ENCODE measurements at places on chromosomes 7 and 10.

DNA sequence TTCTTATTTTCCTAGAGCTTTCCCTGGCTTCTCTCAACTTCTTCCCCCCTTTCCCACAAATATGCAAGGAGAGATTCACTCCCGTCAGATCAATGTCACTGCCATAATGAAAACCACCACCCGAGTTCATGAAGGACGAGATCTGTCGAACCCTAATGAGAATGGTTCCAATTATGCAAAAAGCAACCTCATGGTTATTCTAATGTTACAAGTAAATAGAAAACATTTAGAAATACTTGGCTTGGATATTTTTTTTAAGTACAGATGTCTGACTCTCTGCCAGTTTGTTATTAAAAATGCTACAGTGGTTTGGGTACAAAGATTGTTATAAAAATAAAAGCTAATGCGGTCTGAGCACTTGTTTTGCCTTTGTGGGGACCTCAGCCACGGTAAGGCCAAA, 25.9 kb upstream of the EMX2 start:
- DNase-seq = no peak

GRCh38 chr10:33129996-33130386, 172.0 kb upstream of the ITGB1 start:
- DNase-seq = no peak

- no peak for DNase-seq
These were observed 264.3 kb downstream of the RNLS start for GRCh38 chr10:88318803-88319202.

- no peak for DNase-seq
These were observed 279.7 kb downstream of the ARHGAP12 start for GRCh38 chr10:31648966-31649365.

DNA sequence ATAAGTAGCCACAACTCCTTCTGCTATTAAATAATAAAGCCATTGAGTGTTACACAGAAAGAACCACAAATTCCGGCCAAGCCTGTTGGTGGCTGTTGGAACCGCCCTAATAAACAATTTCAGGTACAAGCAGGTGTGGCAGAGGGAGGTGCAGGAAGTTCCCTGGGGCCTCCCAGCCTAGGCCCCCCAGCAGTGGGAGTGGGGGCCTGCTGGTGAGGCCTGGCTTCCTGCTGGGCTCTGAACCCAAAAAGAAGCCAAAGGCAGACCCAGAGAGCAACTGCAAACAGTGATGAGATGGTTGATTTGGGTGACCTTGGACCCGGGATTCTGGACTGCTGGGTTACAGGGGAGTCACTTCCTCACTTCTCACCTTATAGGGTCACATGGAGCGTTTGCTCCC, 21.0 kb upstream of the LMTK2 start:
- no peak for DNase-seq

- no peak for DNase-seq
These were observed 12.6 kb downstream of the YKT6 start for GRCh38 chr7:44213206-44213876.

GRCh38 chr7:50854247-50854646, 71.6 kb upstream of the GRB10 start:
- no peak for DNase-seq

DNA sequence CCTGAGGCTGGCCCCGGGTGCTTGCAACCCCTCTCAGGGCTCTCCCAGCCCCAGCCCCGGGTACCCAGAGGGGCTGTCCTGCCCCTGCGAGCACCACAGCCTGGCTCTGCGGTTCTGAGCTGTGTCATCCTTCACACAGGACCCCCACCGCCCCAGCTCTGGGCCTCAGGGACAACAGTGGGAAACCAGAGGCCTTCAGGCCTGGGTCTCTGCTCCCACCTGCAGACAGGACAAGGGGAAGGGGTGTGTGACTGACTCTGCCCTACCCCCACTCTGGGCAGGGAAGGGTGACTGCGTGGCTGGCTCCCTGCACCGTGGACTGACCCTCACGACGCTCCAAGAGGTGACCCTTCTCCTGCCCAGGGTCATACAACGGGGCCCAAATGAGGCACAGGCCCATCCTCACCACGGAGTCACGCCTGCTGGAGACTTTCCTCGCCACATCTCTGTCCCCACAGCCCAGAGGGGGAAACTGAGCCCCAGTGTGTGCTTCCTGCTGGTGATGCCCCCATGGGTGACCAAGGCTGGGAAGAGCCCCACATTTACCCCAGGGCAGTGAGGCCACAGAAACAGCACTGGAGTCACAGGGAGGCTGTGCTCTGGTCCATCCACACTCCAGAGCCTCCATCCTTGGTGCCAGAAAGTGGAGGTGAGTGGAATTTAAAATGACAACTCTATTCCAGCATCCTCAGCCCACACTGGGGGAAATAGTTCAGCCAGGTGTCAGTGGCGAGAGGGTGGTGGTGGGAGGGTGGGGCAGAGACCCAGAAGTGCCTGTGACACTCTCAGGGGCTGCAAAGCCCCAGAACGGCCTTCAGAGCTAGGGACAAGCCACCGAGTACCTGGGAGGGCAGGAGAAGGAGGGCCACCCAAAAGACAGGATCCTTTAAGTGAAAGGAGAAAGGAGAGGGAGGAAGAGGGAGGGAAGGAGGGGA, 13.6 kb downstream of the CAMK2B start:
- DNase-seq = no peak

- DNase-seq = peak; percentile 68
These were observed 1.8 kb downstream of the SMURF1 start for GRCh38 chr7:99141841-99142726.

GRCh38 chr7:127766831-127767459, 115.0 kb downstream of the SND1 start:
- DNase-seq = no peak

GRCh38 chr7:71251706-71252105, 119.8 kb downstream of the GALNT17 start:
- no peak for DNase-seq

GRCh38 chr10:34677591-34677990, 137.5 kb downstream of the PARD3 start:
- DNase-seq = no peak

DNA sequence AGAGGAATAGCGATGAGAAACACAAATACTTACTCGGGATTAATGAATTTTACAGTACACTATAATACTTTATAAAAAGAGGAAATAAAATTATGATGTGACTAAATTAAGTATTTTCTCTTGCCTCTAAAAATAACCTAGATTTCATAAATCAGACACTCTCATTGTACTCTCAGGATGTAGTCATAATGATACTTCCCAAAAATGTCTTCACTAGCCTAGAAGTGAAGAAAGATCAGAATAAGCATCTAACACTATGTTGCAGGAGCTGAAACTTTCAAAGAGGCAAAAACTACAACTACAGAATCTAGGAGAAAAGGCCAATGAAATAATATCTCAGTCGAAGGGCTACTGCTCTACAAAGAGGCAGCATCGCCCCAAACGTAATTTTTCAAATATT, 49.4 kb downstream of the DNAJC1 start:
- DNase-seq = no peak

DNA sequence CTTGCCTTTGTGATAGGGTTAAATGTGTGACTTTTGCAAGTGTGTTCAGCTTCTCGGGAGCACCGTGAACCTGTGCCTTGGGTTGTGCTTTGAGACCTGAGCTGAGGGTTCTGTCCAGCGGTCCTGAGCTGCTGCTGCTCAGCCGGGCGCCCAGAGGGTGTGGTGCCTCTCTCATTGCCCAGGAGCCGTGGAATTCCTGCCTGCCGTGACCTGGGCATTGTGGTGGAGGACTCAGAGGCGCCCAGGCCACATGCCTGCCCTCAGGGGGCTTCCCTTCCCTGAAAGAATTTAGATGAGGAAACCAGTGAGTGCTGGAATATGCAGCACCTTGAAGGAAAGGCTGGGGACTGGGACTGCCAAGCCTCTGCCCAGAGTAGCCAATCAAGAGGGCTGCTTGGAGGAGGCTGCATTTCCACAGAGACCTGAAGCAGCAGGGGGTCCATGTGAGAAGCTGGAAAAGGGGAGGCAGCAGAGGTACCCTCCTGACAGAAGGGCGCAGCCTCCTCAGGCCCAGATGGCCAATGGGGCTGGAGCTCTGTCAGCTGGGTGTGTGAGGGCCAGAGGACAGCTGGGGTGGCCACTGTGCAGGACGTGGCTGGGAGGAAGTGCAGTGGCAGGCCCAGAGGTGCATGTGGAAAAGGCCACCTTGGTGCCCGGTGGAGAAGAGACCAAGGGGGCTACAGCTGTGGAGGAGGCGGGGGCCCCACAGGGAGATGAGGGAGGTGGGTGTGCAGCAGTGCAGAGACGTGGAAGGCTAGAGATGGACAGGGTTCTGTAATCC, 107.3 kb downstream of the NKX6-2 start:
- DNase-seq = no peak

- no peak for DNase-seq
These were observed 15.8 kb upstream of the MYL10 start for GRCh38 chr7:101644879-101645278.

GRCh38 chr7:2720024-2720423, 32.0 kb downstream of the AMZ1 start:
- DNase-seq = no peak

DNA sequence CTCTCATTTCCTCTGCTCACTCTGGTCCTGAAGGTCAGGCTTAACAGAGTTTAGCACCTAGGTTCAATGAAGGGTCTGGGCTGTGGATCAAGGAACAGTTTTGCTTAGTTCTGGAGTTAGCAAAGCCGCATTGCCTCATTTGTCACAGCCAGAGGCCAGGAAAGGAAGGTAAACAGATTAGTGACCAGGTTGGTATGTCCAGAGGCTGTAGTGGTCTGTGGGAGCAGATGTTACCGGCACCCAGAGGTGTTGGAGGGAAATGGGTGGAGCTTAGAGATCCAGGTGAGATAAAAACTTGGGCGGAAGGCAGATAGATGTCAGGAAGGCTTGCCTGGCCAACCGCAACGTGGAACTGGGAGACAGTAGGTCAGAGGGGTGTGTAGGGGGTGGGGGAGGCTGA, 36.6 kb upstream of the ZMIZ2 start:
- no peak for DNase-seq

GRCh38 chr7:158539711-158540146, 47.9 kb downstream of the PTPRN2 start:
- DNase-seq = no peak

GRCh38 chr7:75737856-75738603, 711 bp downstream of the HIP1 start:
- DNase-seq = no peak

DNA sequence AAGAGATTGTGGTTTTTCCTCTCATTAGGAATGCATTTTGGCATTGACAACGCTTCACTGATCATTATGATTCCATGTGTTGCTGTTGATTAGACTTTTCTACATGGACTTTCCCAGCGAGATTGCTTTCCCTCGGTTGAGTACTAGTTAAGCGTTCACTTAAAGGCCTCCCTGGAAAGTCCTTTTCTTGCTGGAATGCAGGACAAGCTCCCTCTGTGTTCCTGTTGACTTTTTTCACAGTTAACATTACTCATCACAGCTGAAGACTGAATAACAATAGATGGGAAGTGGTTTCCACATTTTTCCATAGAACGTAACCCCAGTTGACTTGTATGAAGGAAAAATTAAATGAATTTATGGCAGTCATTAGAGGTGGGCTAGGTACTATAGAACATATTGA, 2.6 kb upstream of the CAV1 start:
- no peak for DNase-seq

- DNase-seq = no peak
These were observed 67.0 kb downstream of the OSBPL3 start for GRCh38 chr7:24912874-24913514.

GRCh38 chr7:44225566-44226395, 25.0 kb downstream of the YKT6 start:
- no peak for DNase-seq

DNA sequence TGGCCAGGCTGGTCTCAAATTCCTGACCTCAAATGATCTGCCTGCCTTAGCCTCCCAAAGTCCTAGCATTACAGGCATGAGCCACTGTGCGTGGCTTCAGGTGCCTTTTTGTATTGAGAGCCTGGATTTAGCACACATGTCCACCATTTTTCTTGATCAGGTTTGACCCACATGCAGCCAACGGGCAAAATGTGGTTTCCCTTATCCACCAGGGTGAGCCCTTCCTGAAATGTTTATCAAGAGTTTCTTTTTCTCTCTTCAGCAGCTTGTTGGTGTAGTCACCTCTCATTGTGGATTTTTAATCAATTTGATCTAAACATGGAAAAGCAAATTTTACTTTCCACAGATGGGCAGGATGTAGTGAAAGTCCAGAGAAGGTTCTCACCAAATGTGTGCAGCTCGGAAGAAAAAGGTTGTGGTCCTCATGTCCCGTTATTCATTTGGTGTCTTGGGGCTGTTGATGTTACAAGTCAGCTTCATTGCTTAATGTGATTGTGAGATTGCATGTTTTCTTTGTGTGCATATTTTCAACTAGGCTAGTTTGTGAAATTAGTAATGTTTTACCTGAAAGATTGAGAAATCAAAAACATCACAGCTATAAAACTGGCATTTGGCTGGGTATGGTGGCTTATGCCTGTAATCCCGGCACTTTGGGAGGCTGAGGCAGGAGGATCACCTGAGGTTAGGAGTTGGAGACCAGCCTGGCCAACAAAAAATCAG, 28.9 kb downstream of the GUSB start:
- no peak for DNase-seq

GRCh38 chr7:122803323-122803722, 82.9 kb downstream of the CADPS2 start:
- DNase-seq = no peak

- no peak for DNase-seq
These were observed 27.9 kb upstream of the HPS1 start for GRCh38 chr10:98474628-98475027.

DNA sequence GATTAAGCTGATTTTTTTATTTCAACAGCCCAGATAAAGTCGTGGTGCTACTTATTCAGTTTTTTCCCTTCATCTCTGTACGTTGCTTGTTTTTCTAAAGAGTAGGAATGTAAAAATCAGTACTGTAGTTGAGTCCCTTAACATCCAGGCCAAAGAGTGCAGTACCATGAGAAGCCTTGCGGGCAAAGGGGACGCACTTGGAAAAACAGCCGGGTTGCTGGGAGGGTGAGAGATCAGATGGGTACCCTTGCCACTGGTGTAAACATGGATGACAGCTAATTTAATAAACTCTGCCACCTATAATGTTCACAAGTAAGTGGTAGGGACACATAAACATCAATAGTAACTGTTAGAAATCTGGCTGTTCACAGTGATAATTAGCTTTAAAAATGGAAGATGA, 175.9 kb downstream of the POU6F2 start:
- no peak for DNase-seq

GRCh38 chr7:142345811-142346210, 88.0 kb upstream of the PRSS58 start:
- DNase-seq = peak; percentile 49

DNA sequence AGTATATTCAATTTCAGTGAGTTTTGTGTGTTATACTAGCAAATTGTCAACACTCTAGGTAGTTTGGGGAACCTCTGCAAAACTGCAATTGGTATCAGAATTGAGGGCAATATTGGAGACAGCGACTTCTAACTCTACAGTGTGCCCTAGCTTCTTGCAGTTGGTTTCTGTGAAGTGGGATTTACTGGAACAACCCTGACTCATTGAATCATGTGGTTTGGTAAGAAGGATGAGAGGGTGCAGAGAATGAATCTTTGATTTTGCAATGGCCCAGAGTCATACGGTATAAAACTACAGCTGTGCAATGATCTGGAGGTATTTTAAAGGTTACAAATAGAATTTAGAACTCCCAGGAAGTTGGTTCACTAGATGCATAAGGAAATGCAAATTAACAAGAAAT, 129.1 kb upstream of the PPP1R3A start:
- DNase-seq = no peak

- DNase-seq = no peak
These were observed 30.0 kb downstream of the SGMS1 start for GRCh38 chr10:50593523-50594376.
